Right atrium auricular region (tissue), 2 donors: ENCODE measurements at places on chromosomes 5 and 9.
A peak's percentile ranks its signal among the peaks of the same experiment; 100 is the strongest.

- no peaks in the 10 kb centered on the region for H3K36me3 ChIP-seq
- no peak overlapping the region for H3K27ac ChIP-seq
- no peaks in the 10 kb centered on the region for H3K4me1 ChIP-seq
- no peak for DNase-seq
- no peak overlapping the region for H3K4me3 ChIP-seq
Measured at GRCh38 chr5:3342271-3343100, 253.1 kb upstream of the IRX1 start.

- H3K27ac ChIP-seq: no peak overlapping the region
- DNase-seq: no peak
- H3K27me3 ChIP-seq: no peaks in the 10 kb centered on the region
- no peak overlapping the region for H3K4me3 ChIP-seq
- H3K4me1 ChIP-seq: no peaks in the 10 kb centered on the region
- no peaks in the 10 kb centered on the region for H3K36me3 ChIP-seq
Measured at GRCh38 chr9:94887721-94888120, 161.2 kb downstream of the AOPEP start.

GRCh38 chr9:78213712-78214111, 22.2 kb upstream of the CEP78 start:
- no peak overlapping the region for H3K4me3 ChIP-seq
- H3K27ac ChIP-seq: no peak overlapping the region
- no peaks in the 10 kb centered on the region for H3K27me3 ChIP-seq
- DNase-seq: no peak
- H3K36me3 ChIP-seq: no peaks in the 10 kb centered on the region
- no peaks in the 10 kb centered on the region for H3K4me1 ChIP-seq

- H3K4me3 ChIP-seq: no peak overlapping the region
- H3K27ac ChIP-seq: peak overlapping the region; percentile 98
- peaks cover 99% of the 10 kb centered on the region for H3K4me1 ChIP-seq
- H3K27me3 ChIP-seq: no peaks in the 10 kb centered on the region
- DNase-seq: no peak
Measured at GRCh38 chr9:121363622-121363961, 6.5 kb downstream of the STOM start.

DNA sequence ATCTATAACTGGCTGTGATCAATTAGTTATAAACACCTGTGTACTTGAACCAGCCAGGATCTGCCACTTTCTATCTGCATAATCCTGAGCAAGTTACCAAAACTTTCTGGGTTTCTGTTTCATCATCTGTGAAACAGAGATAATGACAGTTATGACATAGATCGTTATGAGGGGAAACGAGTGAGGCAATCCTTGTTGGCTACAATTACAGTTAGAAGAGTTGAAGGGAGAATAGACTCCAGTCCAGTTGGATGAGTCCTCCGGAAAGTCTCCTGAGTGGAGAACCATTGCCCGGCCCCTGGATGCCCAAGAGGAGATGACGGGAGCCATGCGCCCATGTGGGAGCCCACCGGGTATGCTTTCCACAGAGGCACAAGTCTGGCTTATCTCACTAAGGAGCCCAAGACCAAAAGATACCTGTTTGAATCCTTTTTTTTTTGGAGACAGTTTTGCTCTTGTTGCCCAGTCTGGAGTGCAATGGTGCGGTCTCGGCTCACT, 4.5 kb downstream of the PDE6A start:
- H3K4me1 ChIP-seq: no peaks in the 10 kb centered on the region
- no peak overlapping the region for H3K27ac ChIP-seq
- no peak for DNase-seq
- no peaks in the 10 kb centered on the region for H3K27me3 ChIP-seq
- H3K36me3 ChIP-seq: no peaks in the 10 kb centered on the region

GRCh38 chr5:124605541-124605940, 140.9 kb downstream of the ZNF608 start:
- no peak for DNase-seq
- no peaks in the 10 kb centered on the region for H3K27me3 ChIP-seq
- H3K4me1 ChIP-seq: no peaks in the 10 kb centered on the region

DNA sequence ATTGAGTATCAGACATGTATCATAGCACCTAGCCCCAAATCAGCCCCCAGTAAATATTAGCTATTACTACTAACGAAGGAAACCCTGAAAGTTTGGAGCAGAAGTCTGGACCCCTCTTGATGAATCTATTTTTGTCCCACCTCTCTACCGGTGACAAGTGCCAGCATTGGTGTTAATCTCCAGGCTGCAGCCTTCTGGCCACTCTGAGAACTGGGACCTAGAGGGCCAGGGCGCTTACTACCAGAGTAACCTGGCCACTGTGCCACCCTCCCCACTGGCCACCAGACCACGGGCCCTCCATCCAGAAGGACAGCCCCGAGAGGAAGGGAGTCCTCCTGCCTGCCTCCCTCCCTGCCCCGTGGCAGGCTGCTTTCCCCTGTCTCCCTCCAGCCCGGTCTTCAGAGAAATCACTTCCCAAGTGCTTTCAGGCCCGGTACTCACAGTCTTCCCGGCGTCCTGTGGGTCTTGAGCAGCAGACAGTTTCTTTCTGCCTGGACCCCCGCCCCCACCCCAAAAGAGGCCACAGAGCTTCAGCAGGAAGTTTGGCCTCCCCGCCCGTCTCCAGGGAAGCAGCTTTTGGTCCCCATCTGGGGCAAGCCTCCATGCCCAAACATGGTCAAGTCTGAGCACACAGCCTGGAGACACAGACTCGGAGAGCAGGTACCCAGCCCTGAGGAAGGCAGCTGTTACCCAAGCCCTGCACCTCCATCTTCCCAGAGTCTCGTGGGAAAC, at the start of gene KCNMB1:
Gene KCNMB1 (minus strand): TSS at position 550 of the 732 bp plus-strand sequence. CDS start 3,920 bp downstream, outside the sequence.
- no peaks in the 10 kb centered on the region for H3K36me3 ChIP-seq
- H3K27me3 ChIP-seq: no peaks in the 10 kb centered on the region

- no peak for DNase-seq
- no peaks in the 10 kb centered on the region for H3K4me1 ChIP-seq
- no peaks in the 10 kb centered on the region for H3K36me3 ChIP-seq
- no peak overlapping the region for H3K4me3 ChIP-seq
- H3K27me3 ChIP-seq: no peaks in the 10 kb centered on the region
- no peak overlapping the region for H3K27ac ChIP-seq
Measured at GRCh38 chr9:78707481-78707991, 410.6 kb downstream of the PSAT1 start.

DNA sequence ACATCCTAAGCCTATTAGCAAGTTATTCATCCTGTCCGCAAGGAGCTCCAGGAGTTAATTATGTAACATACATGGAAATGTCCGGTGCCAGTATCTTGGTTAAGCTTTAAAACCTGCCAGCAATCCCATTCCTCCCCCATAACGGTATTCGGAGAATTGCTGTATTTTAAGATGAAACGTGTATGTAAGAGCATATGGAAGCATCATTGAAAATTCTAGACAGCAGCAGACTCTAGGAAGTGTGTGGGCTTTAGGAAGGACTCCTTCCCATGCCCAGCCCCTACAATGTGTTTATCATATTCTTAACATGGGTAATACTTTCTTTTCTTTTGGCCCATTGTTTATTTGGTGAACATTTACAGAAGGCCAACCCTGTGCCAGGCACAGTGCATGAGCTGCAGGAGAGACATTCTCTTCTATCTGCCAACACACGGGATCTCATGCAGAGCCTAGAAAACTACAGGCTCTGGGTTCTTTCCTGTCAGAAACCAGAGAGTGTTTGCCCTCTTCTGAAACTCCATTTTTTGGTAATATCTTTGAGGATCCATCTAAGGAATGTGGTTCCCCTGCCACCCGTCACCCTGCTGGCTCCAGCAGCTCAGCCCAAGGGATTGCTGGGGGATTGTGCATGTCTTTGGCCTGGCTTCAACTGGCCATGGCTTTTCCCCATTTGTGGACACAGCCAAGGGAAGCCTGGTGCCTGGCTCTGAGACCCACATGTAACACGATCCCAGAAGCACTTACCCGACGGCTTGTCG, 15.1 kb downstream of the ANGPTL2 start:
- H3K4me1 ChIP-seq: peaks cover 72% of the 10 kb centered on the region
- H3K27ac ChIP-seq: no peak overlapping the region
- H3K36me3 ChIP-seq: peaks cover 10% of the 10 kb centered on the region
- H3K27me3 ChIP-seq: no peaks in the 10 kb centered on the region
- no peak overlapping the region for H3K4me3 ChIP-seq
- no peak for DNase-seq

- H3K27me3 ChIP-seq: no peaks in the 10 kb centered on the region
- no peak overlapping the region for H3K4me3 ChIP-seq
Measured at GRCh38 chr5:204462-204861, 13.2 kb downstream of the LRRC14B start.

DNA sequence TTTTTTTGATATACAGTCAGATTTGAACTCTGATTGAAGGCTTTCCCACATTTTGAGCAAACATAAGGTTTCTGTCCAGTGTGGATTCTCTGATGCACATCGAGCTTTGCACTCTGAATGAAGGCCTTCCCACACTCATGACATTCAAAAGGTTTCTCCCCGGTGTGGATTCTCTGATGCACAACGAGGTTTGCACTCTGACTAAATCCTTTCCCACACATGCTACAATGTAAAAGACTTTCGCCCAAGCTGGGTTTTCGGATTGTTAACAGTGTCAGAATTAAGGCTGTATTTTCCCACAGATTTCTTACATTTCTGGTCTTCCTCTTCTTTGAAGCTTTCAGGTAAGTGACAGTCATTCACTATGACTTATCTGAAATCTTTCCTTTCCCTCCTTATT, 44.3 kb downstream of the GHR start:
- no peaks in the 10 kb centered on the region for H3K4me1 ChIP-seq
- no peak for DNase-seq
- no peaks in the 10 kb centered on the region for H3K27me3 ChIP-seq

GRCh38 chr5:174295702-174296436, 250.4 kb downstream of the NSG2 start:
- H3K36me3 ChIP-seq: no peaks in the 10 kb centered on the region
- H3K27ac ChIP-seq: no peak overlapping the region
- H3K27me3 ChIP-seq: no peaks in the 10 kb centered on the region
- H3K4me3 ChIP-seq: no peak overlapping the region
- DNase-seq: peak; percentile 9
- no peaks in the 10 kb centered on the region for H3K4me1 ChIP-seq

GRCh38 chr9:33458444-33458843, 11.1 kb upstream of the AQP3 start:
- no peaks in the 10 kb centered on the region for H3K27me3 ChIP-seq
- no peaks in the 10 kb centered on the region for H3K4me1 ChIP-seq
- no peak for DNase-seq

DNA sequence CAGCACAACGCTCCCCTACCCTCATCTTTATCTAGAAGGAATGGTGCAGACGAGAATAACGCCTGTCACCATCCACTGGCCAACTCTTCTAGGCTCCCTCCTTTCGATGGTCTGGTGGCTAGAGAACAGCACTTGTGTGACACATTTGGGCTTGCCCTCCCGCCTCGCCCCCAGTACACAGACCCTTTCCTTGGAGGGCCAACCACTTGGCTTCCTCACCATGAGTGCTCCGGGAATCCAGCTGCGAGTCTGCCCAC, 1.4 kb downstream of the GNAQ start:
- H3K36me3 ChIP-seq: no peaks in the 10 kb centered on the region
- peaks cover 14% of the 10 kb centered on the region for H3K4me1 ChIP-seq
- H3K27ac ChIP-seq: peak overlapping the region; percentile 85
- H3K27me3 ChIP-seq: no peaks in the 10 kb centered on the region
- H3K4me3 ChIP-seq: peak overlapping the region; percentile 54

DNA sequence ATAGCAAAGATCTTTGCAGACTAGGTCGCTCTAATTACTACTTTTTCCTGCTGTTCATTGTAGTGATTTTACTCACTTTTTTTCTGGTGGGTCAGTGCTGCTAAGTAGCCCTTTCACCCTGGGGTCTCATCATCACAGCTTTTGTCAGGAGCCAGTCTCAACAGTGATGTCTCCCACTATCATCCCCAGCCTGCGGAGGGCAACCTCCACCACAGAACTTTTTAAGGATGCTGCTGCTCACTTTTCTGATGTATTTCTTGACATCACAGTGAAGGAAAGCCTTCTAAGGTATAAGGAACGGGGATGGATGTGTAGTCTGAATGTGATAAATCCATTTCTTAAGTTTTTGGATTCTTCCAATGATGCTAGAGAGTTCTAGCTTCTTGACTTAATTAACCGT, 242.5 kb upstream of the RIOK2 start:
- H3K4me3 ChIP-seq: no peak overlapping the region
- H3K4me1 ChIP-seq: no peaks in the 10 kb centered on the region
- no peak for DNase-seq
- H3K36me3 ChIP-seq: no peaks in the 10 kb centered on the region
- no peak overlapping the region for H3K27ac ChIP-seq

- no peaks in the 10 kb centered on the region for H3K27me3 ChIP-seq
- no peak overlapping the region for H3K4me3 ChIP-seq
- H3K4me1 ChIP-seq: no peaks in the 10 kb centered on the region
- no peak overlapping the region for H3K27ac ChIP-seq
Measured at GRCh38 chr9:72786948-72787347, 165.9 kb downstream of the ALDH1A1 start.
